ENCODE measurements at places on chromosomes 5 and 9. TPM values are rescaled to one million over a fixed set of nuclear protein-coding genes. Genes with fewer than 3 reads are reported as not detected.

SHC3 gene
- polyA plus RNA-seq, result 6.6 TPM

GNA14 gene
- polyA plus RNA-seq, result 1.7 TPM

SYNPO gene
- 50.7 TPM for polyA plus RNA-seq

ZNF883 gene
- 6.6 TPM for polyA plus RNA-seq

SURF6 gene
- 24.4 TPM for polyA plus RNA-seq

STK32A gene
- 25.9 TPM for polyA plus RNA-seq

ANKRD18A gene
- polyA plus RNA-seq, result 2.0 TPM

NIM1K gene
- 3.3 TPM for polyA plus RNA-seq

FAM78A gene
- polyA plus RNA-seq, result 3.5 TPM

PPP3R2 gene
- polyA plus RNA-seq, result not detected

DCTN3 gene
- 314 TPM for polyA plus RNA-seq

DRD1 gene
- polyA plus RNA-seq, result 0.44 TPM

IQGAP2 gene
- 0.39 TPM for polyA plus RNA-seq

C8G gene
- not detected for polyA plus RNA-seq

CKMT2 gene
- polyA plus RNA-seq, result 5.3 TPM

ENHO gene
- polyA plus RNA-seq, result 211 TPM

NOXA1 gene
- polyA plus RNA-seq, result 7.3 TPM

NUTM2F gene
- polyA plus RNA-seq, result not detected

VCAN gene
- polyA plus RNA-seq, result 7.3 TPM

DAB2IP gene
- 33.1 TPM for polyA plus RNA-seq

FAM221B gene
- polyA plus RNA-seq, result not detected

MUSK gene
- not detected for polyA plus RNA-seq

TMEM232 gene
- polyA plus RNA-seq, result 1.6 TPM

TMEM171 gene
- 2.1 TPM for polyA plus RNA-seq

BASP1 gene
- 358 TPM for polyA plus RNA-seq

NPDC1 gene
- polyA plus RNA-seq, result 210 TPM

CORO2A gene
- polyA plus RNA-seq, result 4.4 TPM

PCDHB15 gene
- 3.0 TPM for polyA plus RNA-seq

FOXD4L5 gene
- not detected for polyA plus RNA-seq

EIF4E1B gene
- 0.81 TPM for polyA plus RNA-seq

SAPCD2 gene
- polyA plus RNA-seq, result 65.8 TPM

BARX1 gene
- 47.4 TPM for polyA plus RNA-seq

HNRNPA0 gene
- polyA plus RNA-seq, result 66.8 TPM
